ENCODE measurements at places on chromosomes 3 and 15.

DNA sequence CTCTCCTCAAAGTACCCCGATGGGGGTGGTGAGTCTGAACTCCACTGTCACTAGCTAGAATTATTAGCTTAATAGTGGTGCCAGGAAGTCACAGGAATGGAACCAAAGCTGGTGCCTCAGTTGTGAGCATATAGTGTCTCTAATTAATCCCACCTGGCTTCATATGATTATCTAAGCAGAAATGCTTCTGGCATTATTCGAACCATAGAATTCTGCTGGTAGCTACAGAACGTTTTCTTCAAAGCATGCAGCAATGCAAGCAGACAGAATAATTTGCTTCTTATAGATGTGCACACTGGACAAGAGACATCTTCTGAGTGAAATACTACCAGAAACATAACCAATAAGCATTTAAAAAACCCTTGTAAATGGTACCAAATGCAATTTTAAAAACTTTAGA lies 160.9 kb downstream of the IMPG2 start:
- DNase-seq, result no peak

DNA sequence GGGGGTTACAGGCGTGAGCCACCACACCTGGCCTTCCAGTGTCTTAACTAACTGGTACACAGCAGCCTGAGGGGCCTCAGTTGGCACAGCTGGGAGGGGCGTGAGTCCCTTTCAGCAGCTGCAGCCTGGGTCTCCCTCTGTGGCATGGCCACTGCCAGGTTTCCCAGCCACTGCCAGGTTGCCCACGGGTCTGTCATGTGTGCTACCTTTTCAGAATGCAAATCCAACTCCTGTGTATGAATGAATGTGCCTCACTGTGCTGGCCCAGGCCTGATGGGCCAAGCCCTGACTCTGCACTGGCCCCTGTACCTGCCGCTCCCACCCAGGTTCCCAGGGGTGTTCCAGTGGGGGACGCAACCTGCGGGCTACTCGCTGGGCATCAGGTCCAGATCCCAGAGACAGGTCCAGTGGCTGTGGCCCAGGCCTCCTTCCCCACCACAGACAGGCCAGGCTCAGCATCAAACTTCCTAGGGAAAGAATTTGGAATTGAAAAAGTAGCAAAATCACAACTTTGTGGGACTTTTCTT lies 26.0 kb downstream of the WHAMM start:
- DNase-seq, result no peak

- DNase-seq, result no peak
Measured at GRCh38 chr3:186340204-186340603, 21.8 kb downstream of the DGKG start.

DNA sequence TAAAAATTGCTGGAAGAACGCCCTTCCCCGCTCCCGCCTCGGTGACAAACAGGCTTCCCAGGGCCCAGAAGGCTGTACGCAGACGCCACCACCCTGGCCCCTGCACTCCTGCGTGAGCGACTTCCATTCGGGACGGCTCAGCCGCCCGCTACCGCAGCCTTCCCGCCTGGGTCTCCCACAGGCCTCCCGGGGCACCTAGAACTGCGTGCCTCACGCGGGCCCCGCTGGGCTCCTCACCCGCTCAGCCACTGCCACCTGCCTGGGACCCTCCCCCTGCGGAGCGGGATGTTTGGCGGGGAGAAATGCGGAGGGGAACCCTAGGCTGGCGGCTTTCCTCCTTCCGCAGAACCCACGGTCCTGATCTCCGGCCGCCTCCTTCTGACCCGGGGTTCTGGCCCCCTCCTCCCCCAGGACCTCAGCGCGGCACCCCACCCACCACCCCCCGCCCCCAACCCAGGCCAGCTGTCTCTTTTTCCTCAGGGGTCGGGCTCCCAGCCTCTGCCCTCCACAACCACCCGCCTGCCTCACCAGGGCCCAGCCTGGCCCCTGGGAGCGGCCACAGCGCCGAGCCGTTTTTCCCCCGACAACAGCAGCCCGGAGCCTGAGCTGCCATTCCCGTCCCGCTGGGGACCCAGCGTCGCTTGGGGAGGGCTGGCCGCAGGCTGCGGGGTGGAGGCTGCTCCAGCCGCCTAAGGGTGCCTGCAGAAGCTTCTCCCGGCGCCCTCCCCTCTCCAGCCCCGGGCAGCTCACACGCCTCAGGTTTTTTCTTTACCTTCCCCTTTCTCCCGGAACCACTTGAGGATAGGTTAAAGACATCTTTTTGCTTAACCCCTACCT lies 27.6 kb upstream of the RAB7A start:
- DNase-seq, result no peak

DNA sequence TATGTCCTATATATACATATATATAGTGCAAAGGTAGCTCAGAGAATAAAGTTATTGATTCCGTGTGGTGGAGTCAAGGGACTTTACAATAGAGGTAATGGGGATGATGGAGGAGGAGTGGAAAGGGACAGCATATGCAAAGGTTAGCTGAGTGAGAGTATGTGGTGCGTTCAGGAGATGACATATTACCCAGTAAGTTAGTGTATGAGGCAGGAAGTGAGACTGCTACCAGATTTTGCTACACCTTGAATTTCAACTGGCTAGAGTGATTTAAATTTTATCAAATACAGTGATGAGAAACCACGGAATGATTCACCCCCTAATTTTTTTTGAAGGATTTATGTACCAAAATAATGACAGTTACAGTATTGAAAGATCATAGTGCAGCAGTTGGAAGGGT lies 2.8 kb downstream of the ACTL6A start:
- no peak for DNase-seq

DNA sequence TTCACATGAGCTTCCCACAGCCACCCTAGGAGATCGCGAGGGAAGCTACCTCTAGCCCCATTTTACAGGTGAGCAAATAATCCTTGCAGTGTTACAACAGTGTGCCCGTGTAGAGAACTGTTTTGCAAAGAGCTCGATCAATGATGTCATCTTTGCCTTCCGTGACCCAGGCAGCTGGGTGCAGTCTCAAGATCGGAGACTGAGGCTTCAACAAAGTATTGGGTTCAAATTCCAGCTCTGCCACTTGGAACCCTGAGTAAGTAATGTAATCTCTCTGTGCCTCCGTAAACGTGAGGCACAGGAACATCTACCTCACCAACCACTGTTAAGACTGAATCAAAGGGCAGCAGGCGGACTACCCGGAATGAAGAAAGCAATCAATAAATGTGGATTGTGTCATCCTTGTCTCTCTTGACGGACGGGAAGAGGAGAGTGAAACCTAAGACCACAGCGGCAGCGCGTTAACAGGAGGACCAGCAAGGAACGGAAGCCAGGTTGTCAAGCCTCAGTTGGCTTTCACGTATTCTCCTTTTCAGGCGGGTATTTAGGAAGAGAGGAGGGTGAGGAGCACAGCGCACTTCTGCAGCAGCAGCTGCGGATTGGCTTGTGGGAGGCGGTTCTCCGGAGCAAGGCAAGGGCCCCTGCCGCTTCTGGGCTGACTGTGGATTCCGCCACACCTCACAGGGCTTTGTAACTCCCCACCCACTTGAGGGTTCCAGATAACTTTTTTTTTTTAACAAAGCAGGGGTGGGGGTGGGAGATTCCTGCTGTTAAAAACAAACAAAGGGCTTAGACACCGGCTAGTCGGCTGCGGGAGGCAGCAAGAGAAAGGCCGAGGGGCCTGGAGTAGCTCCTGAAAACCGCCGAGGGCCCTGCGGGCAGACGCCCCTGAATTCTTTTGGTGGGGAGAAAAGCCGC lies 1.5 kb upstream of the SMAD3 start:
- DNase-seq, result no peak

- DNase-seq, result no peak
Measured at GRCh38 chr3:12234906-12235305, 54.0 kb upstream of the PPARG start.

DNA sequence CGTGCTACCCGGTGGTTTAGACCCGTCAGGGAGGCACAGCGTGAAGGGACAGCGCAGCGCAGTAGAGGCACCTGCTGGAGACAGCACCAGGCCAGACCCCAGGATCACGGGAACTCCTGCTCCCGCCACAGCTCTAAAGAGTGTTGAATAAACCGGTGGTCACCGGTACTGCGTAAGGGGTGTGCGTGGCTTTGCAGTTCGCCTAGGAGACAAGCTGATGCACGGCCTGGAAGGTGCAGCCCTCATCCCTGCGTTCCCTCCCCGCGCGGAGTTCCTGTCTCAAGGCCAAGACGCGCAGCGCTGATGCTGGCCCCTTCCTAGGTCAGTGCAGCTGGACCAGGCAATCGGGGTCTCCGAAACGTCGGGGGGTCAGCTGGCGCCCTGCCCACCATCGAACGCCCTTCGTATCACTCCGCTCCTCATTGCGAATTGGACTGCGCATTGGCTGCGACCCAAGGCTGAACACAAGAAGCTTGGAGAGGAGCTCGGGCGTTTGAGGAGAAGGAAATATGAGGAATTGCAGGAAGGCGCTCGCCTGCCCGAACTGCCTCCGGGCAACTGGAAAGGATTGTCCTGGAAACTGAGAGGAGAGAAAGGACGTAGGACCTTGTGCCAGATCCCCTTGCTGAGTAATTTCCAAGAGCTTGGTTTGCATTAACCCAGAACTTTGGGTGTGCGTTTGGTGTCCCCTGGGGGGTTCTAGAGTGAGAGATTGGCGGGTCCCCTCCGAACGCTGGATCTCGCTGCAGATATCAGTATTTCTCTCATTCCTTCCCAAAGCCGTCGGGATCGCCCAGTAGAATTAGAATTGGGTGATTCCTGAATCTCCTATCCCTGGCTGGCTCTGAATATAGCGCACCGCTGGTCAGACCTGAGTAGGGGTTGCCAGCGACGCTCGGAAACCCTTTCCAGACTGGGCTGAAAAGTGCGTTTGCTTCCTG lies 2.3 kb upstream of the SOX14 start:
- no peak for DNase-seq

DNA sequence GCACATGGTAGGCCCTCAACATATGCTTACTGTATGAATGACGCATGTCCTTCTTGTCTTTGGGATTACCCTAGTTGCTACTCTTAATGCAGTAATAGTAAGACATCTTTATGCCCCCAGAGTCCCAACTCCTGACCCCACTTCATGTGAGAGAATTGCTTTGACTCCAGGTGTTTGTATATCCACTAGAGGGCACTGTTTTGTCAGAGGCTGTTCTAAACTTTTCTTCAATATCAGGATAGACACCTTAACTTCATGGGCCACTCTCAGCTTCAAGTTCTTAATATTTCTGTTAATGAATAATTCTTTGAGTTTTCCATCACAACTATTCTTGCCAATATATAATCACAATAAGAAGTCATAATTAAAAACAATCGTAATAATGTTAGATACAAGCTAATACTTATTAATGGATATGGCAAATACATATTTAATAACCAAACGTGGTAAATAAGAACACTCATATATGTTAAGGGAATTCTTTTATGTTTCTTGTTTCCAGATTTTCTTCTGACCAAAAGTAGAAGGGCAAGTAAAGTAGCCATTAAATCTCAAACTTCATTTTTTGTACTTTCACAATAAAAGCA lies 337.2 kb upstream of the DNAJC19 start:
- peak; percentile 32 for DNase-seq

DNA sequence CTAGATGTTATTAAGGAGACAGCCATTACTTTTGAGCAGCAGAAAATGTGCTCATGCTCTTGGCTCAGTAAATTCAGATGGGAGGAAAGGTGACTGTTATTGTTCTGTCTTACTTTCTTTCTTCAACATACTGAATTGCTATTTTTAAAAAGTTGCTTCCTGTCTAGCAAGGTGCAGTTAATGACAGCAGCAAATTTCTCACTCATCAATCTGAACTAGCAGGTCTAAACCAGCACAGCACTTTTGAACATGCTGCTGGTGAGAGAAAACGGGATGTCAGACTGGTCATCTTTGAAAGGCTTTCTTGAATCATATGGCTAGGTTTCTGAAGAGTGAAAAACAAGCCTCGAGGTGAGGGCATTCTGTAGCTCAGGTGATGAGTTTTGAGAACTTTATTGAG lies 384.7 kb downstream of the MFSD1 start:
- DNase-seq, result no peak

DNA sequence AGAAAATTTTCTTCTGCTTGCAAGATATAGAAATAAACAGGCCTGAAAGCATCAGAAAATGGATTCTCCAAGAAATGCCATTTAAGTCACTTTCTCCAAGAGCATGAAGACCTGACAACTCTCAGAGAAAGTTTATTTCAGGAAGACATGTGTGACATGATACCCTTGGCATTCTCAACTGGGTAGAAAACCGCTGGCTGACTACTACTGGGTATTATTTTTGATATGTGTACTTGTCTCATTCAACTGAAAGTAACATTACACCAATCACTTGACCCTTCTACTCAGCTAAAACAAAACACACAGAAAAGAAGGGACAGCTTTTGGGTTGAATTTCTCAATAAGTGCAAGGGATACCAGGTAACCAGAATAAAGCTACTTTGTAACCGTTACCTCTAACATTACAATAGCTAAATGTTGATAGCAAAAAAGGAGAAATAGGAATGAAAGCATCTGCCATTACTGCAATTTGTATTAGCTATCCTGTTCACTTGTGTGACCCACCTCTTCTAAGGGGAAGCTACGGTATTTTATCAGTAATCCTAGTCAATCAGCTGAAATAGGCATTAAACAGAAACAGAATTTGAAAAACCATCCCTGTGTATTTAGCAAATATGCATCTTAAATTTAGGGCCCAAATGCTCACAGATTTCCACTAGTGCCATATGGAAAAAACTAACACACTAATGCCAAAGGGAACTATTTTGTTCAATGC lies 7.3 kb downstream of the TRA2B start:
- no peak for DNase-seq

DNA sequence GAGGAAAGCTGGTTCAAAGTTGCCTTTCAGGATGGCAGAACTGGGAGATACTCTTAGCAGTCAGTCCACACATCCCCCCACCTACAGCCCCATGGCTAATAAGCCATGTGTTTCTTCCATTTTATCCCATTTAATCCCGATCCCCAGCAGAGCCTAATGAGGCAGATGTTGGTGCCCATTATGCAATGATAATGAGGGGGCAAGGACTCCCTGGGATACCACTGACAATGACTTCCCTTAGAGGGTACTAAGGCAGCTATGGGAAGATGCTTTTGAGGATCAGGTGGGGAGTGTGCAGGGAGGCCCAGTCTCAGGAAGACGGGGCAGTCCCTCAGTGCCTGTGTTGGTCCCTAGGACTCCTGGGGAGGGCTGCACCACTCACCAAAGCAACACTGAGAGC lies 43.8 kb upstream of the TBC1D21 start:
- DNase-seq, result no peak

DNA sequence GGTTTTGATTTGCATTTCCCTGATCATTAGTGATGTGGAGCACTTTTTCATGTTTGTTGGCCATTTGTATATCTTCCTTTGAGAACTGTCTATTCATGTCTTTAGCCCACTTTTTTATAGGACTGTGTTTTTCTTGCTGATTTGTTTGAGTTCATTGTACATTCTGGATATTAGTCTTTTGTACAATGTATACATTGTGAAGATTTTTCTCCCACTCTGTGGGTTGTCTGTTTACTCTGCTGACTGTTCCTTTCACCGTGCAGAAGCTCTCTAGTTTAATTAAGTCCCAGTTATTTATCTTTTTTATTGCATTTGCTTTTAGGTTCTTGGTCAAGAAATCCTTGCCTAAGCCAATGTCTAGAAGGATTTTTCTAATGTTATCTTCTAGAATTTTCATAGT lies 91.1 kb upstream of the ATP11B start:
- no peak for DNase-seq

DNA sequence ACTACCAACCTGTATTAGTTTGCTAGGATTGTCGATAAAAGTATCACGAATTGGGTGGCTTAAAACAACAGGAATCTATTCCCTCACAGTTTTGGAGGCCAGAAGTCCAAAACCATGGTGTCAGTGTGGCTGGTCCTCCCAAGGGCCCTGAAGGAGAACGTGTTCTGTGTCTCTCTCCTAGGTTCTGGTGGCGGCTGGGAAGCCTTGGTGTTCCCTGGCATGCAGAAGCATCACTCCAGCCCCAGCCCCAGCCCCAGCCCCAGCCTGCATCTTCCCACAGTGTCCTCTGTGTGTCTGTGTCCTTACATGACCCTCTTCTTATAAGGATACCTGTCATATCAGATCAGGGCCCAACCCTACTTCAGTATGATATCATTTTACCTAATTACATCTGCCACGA lies 272.5 kb upstream of the LYSMD4 start:
- no peak for DNase-seq

All from suppressor macrophage treated with lipopolysaccharide for 4 hours (primary cell).